ENCODE measurements at places on chromosomes 11 and 22.
A peak's percentile ranks its signal among the peaks of the same experiment; 100 is the strongest.

DNA sequence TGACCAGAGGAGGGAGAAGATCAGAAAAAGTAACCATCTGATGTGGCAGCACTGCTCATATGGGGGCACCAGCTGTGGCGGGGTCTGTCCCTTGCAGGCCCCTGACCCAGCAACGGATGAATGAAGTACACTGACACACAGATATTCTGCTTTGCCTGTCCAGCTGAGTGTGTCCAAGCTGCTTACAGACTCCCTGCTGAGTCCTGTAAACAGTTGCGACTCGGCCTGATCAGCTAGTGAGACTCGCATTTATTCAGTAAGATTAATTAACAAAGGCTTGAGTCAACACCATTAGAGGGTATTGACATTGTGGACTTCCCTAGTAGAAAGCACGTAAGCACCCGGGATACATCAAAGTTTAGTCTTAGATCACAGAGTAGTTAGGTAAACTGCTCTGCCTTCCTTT, 15.3 kb upstream of the OR10D3 start:
- DNase-seq: no peak

- no peak for DNase-seq
Measured at GRCh38 chr11:130906616-130907015, 9.7 kb downstream of the SNX19 start.

DNA sequence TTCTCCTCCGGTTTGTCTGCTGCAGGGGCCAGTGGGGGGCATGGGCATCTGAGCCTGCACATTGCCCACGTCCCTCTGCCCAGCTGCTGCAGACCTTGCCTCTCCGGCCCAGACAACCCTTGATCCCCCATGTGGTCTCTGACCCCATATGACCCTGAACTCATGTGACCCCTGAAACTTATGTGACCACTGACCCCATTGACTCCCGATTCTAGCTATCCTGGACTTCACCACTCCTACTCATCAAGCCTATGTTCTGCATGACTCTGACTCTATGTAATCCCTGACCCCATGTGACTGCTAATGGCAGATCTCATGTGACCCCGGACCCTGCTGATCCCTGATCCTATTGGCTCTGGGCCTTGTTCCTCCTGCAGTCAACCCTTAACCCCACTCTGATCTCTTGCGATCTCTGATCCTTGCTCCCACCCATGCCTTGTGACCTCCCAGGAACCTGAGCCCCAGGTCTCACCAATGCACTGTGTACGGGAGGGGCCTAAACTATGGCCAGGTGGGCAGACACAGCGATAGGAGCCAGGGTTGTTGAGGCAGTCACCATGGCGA, 5.7 kb downstream of the LTBP3 start:
- no peak for DNase-seq

- no peak for DNase-seq
Measured at GRCh38 chr11:28195449-28195848, 87.3 kb downstream of the METTL15 start.

DNA sequence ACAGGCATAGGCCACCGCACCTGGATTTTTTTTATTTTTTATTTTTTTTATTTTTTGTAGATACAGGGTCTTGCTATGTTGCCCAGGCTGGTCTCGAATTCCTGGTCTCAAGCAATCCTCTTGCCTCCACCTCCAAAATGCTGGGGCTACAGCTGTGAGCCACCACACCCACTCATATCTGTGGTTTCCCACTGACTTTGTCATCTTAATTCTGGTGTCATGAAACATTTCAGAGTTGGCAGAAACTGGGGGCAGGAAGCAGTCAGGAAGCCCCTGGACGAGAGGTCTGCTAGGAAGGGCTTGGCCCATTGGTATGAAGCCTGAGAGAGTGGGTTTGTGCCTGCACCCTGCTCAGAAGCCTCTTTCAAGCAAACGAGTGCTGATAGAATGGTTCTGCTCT, 49.1 kb downstream of the COMMD9 start:
- no peak for DNase-seq

GRCh38 chr11:121512468-121513465, 60.0 kb upstream of the SORL1-AS1 start:
- DNase-seq: no peak

- no peak for DNase-seq
Measured at GRCh38 chr11:117923773-117924172, 5.4 kb downstream of the TMPRSS13 start.

- no peak for DNase-seq
Measured at GRCh38 chr11:41458154-41458553, 1.3 kb downstream of the LRRC4C start.

DNA sequence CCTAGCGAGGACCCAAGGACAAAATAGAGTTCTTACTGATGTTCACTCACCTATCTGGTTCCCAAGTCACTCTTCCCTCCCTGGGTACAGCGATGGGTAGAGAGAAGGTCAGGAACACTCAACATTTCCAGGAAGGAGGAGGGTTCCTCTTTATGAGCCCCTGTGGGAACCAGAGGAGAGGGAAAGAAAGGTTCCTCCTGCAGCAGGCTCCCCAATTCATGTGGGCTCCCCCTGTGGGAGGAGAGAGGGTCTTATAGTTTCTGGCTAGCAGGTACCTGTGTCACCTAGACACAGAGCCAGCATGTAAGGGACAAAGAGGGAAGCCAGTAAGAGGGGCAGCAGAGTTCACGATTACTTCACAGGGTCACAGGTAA, 93.5 kb downstream of the DBX1 start:
- DNase-seq: no peak

GRCh38 chr22:44497218-44497904, 672 bp downstream of the RTL6 start:
- DNase-seq: no peak

- DNase-seq: no peak
Measured at GRCh38 chr22:49953027-49953679, 7.4 kb upstream of the PIM3 start.

GRCh38 chr11:73293356-73293936, 14.6 kb upstream of the ARHGEF17 start:
- DNase-seq: no peak

GRCh38 chr22:42711895-42712837, 8.5 kb downstream of the A4GALT start:
- DNase-seq: no peak

DNA sequence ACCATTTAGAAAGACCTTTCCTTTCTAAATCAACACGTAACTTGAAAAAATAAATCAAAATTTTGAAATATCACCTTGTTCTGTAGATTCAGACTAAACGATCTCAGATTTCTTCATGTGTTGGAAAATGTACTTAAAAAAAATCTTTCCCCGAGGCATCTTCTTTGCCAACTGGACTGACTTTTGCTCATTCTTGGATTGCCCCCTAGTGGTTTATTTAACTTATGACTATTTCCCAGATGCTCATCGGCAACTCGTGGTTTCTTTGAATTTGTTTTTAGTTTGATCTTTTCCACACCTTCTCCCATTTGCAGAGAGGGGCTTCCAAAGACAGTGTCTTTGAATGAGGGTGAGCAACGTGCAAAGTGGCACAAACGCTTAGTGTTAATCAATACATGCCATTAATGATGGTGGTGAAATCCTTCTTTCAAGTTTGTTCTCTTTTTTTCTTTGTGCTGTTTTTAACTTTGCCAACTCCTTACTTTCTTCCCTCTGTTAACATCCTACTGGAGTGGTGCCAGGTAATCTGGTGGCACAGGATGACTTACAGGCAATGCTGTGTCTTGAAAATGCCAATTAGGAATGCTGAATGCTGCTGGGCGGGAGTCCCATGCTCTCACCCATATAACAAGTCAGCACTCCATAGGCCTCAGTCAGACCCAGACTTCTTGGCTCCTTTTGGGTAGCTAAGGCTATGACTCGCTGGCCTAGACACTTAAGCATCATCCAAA, 18.3 kb downstream of the PRSS23 start:
- no peak for DNase-seq

GRCh38 chr11:44305470-44306051, 4.4 kb downstream of the ALX4 start:
- peak; percentile 21 for DNase-seq

GRCh38 chr11:34614344-34615104, 6.4 kb upstream of the EHF start:
- no peak for DNase-seq

DNA sequence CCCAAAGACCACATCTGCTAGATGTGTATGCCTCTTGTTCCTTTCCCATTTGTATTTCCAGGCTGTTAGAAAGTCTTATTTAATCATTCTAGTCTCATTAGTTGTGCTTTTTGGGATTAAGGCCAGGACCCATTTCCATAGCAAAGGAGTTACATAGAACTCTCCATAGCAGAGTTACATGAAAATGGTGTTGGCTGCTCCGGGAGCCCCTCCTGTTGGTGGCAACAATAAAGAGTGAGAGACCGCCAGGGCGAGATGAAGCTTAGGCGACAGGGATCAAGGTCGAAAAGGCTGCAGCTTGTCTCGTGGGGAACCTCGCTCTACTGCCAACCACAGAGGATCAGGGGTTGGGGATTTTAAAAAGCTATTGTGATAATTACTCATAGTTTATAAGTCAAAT, 58.3 kb downstream of the GRIK4 start:
- no peak for DNase-seq

GRCh38 chr11:94860333-94860732, 92.2 kb downstream of the AMOTL1 start:
- no peak for DNase-seq

DNA sequence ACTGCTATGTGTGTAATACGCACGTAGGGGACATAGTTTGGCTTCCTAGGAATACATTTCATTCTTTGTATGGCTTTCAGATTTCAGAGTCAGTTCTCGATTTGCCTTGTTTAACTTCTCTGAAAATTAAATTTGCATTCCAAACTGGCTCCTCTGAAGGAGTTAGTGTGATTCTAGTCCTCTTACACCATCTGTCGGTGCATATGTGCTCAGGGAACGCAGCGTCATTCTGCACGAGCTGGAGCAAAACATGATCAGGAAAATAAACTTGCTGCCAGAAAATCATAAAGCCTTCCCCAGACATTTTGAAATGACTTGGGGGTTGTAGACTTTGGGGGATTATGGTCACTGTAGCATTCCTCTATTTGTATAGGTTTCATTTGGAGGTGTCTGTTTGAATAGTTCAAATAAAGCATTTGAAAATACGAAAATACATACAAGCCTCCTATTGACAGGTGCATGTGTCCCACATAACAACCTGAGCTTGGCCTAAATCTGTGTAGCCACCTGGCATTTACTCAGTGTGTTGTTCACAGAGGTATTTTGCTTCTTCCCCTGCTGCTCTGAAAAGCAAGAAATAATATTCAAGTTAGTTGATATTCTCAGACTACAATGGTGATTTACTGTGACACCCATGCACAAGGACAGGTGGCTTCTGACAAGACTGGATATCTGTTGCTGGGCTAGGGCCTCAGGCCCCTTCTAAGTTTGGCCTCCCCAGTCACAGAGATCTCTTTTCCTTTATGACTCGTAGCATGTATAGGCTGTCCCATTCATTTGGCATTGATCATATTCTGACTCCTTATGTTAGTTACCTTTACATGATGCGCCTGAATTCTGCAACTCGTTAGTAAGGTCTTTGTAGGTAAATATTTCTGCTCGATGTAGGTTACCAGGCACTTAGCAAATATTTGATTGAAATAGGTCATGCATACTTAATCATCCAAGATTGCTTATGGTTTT, 81.6 kb upstream of the SORL1-AS1 start:
- DNase-seq: no peak

DNA sequence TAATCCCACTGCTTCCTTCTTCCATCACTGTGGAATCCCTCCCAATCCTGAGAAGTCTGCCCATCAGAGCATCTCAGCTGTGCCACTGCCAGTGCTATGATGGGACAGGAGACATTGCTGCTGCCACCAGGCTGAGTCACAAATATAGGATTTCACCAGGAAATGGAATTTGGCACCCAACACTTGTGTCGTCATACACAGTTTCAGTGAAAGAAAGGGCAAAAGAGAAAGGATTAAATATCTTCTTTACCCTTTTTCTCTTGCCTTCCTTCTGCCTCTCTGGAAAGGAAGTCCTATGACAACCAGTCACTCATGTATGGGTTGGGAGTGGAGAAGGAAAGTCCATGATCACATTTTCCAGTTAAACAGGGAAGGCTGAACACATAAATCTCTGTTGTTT, 133.4 kb downstream of the SPON1 start:
- no peak for DNase-seq

GRCh38 chr11:123344790-123345357, 85.2 kb upstream of the GRAMD1B start:
- no peak for DNase-seq

- DNase-seq: no peak
Measured at GRCh38 chr22:46966495-46966845, 204.0 kb downstream of the TBC1D22A start.

DNA sequence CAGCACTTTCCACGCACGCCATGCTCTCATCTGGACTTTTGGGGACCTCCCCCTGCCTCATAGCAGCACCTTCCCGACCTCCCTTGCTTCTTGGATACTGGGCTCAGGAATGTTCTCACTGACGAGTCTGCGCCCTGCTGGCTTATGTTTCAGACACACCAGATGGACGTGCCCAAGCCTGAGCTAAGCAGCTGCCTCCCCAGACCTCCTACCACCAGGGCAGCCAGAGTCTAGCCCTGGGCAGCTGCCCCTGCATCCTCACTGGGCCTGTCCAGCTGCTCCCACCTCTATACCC, 13.2 kb upstream of the RGL4 start:
- no peak for DNase-seq

- DNase-seq: no peak
Measured at GRCh38 chr11:124882339-124883071, 15.2 kb downstream of the ROBO4 start.

GRCh38 chr22:26812731-26813130, 155.3 kb downstream of the MIAT start:
- no peak for DNase-seq

DNA sequence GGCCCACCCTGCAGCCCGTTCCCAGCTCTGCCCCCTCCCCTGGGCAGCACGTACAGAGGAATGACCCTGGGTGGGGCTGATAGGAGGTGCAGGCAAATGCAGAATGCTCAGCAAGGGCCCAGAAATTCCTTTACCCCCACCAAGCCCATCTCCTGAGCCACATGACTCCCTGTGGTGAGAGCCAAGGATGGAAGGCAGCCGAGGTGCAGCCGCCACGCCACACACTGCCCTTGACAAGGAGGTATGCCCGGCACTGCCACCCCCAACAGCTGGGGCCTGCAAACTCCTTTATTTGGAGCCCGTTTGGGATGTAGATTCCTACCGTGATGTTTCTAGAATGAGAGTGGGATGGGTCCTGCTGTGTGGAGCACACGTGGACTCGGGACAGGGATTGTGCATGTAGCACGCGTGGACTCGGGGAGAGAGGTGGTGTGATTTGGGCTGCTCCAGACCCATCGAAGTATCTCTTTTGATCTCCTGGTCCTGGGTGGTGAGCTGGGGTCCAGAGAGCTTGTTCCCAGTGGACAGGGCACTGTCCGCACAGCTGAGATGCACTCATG, 12.9 kb downstream of the GTSE1 start:
- no peak for DNase-seq

- no peak for DNase-seq
Measured at GRCh38 chr22:45686004-45686403, 14.4 kb downstream of the ATXN10 start.

GRCh38 chr11:111378861-111379601, at the start of gene POU2AF1:
POU2AF1 (minus strand) TSS chr11:111379275; CDS start chr11:111379177, 98 bp downstream.
- peak; percentile 86 for DNase-seq

GRCh38 chr11:75052457-75052856, 44.2 kb downstream of the OR2AT4 start:
- no peak for DNase-seq

GRCh38 chr22:31144223-31144622, 3.9 kb upstream of the PLA2G3 start:
- no peak for DNase-seq

- no peak for DNase-seq
Measured at GRCh38 chr11:32447252-32447651, 11.9 kb upstream of the WT1 start.

GRCh38 chr22:37994049-37994448, 9.7 kb upstream of the SOX10 start:
- DNase-seq: no peak

GRCh38 chr11:72157131-72157530, 21.6 kb downstream of the FOLR3 start:
- no peak for DNase-seq
